BJ (cell line): ENCODE measurements at places on chromosomes 2 and 18.

DNA sequence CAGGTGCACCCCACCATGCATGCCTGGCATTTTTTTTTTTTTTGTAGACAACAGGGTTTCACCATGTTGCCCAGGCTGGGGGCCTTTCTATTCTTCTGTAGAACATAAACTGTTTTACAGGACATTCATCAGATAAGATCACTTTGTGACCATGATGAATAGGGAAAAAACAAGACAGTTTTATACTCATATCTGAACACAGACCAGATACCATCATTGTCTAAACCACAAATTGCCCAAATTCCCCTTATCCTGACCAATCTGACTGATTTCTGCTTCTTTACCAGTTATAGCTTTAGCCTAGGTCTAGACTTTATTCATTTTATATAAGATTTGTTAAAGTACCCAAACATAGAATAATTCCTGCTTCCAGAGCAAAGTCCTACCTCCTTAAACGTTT is 1699.3 kb upstream of the TMEFF2 start:
- DNase-seq, result no peak

DNA sequence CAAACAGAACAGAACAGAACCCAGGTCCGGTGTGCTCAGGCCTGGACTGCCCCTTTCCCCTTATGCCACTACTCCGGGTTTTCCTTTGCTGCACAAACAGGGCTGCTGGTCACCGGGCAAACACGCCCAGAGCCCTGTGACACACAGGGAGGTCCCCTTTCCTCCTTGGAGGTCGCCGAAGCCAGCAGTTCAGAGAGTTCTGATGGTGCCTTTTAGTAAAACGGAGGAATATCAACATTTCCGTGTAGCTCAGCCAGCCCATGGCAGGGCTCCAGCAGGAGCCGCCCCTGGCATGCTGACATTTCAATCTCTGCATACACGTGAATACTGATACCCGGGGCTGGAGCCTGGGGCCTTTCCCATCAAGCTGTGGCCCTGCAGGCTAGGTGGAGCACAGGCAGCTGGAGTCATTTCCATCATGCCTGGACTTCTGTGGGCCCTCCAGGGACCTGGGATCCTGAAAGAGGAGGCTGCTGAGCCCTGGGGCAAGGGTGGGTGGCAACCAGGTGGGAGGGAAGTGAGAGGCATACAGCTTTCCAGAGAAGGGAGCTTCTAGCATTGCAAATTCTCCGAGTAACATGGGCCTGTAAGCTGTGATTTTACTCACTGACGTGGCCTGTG is 91.4 kb upstream of the PXDN start:
- no peak for DNase-seq

- no peak for DNase-seq
Measured at GRCh38 chr18:35570182-35570581, 11.4 kb upstream of the GALNT1 start.

GRCh38 chr18:8603663-8604520 is 5.3 kb upstream of the RAB12 start:
- DNase-seq, result no peak

DNA sequence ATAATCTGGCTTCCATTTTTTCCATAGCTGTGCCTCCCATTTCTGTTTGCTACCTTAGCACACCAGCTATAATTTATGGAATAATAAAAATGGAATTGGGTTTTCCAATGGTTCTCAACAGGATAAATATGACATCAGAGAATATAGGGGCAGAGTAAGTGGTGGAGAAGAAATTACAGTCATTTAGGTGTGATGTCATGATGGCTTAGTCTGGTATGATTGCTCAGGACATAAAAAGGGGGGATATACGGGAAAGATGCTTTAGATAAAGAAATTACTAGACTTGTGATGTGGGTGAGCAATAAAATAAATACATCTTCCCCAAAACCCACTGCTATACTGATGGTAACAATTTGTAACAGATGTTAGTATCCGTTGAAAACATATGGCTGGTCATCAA is 21.6 kb upstream of the KIF5C start:
- DNase-seq, result no peak

DNA sequence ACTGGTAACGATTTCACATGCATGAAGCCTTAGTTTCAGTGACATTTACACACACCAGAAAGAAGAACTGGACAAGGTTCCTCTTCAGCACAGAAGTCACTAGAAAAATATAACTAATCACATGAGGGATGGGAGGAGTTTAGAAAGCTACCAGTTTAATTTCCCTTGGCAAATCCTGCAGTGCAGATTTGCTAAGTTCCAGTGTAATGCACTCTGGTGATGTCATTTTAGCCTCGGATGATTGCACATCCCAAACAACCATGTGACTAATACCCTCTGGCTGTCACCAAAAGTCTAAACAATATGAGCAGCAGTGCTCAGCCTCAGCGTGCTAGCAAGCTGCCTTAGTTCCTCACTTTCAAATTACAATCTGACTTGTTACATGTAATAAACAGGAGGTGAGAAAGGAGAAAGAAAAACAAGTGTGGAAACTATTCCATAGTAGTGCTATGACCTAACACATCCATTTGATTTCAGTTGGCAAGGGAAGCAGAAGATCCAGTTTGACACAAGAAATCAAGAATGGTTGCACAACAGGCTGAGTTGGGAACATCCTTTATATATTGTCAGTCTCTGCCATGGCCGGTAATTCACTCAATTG is 35.3 kb upstream of the PPP1CB start:
- peak; percentile 76 for DNase-seq

- no peak for DNase-seq
Measured at GRCh38 chr2:134927195-134927594, 8.6 kb downstream of the CCNT2 start.

- no peak for DNase-seq
Measured at GRCh38 chr2:201837824-201838431, 31.6 kb downstream of the CDK15 start.

DNA sequence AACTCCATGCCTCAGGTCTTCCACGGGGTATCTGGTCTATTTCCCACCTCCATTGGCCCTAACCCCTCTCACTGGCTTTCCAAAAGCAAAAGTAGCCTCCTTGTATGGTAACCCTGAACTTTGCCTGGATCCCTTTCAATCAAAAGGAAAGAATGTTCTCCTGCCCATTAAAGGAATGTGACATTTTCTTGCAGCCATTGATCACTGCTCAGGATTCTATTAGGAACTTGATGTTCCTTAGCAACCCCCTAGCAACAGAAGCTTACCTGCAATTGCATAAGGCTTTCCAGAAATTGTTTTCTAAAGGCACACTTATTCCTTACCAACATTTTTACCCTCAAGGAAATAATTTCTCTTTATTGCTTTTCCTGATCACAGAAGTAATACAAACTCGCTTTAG is 91.4 kb upstream of the AGAP1 start:
- DNase-seq, result no peak

- no peak for DNase-seq
Measured at GRCh38 chr2:105680357-105680756, 64.4 kb upstream of the NCK2 start.

GRCh38 chr2:235195921-235196320 is 244.1 kb downstream of the SH3BP4 start:
- no peak for DNase-seq

DNA sequence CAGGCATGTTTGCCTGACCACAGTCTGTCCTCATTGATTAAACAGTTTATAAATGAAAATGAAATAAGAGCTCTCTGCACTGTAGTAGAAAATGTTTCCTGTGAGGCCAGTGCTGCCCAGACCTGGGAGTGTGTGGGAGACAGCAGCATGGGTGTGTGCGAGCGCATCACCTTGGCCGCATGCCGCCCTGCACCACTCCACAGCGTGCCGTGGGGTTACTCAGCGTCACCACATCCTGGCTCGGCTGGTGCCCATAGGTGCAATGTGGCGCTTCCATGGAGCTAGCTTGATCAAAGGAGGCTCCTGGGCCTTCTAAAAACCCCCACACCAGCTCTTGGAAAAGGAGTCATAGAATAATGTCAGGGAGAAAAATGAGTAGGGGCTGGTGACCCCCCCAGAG is 76.0 kb upstream of the EPC2 start:
- no peak for DNase-seq

DNA sequence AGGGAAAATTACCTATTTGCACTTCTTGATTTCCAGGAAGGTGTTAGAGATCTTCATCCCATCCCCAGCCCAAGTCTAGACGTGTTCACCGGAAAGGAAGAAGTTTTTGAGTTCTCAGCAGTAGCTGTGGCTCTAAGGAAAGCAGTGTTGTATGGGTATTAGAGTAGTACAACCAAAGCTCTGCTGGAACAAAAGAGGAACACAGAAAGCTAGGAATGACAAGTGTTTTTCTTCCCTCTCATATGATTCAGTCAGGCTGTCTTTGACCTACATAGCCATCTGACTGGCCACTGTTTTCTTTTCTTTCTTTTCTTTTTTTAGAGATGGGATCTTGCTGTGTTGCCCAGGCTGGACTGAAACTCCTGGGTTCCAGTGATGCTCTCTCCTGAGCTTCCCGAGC is 82.7 kb upstream of the SLC39A10 start:
- DNase-seq, result no peak

DNA sequence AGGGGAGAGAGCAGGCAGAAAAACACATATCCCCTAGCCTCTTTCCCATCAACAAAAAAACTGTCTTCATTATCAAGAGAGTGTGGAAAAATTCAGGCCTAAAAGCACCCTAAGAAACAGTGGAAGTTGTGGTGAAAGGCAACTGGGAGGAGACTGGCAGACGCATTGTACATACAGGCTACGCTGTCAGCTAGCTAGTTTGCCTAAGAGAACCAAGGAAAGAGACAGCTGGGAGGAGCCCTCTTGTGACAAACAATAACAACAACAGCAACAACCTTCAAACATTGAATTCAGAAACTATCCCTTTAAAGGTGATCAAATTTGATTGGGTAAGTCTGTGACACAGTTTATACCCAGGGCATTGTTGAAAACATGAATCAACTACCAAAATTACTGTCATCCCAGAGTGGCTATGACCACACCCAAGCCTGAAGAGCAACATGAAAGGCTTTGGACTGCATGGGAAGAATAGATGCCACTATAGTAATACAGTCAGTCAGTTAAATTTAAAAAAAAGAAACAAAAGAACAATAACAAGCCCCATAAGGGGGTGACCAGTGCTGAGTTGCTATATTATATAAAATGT is 88.9 kb upstream of the CRIM1 start:
- no peak for DNase-seq

GRCh38 chr2:118980573-118980972 is 38.6 kb downstream of the MARCO start:
- no peak for DNase-seq

GRCh38 chr2:122745603-122746002 is 990.2 kb downstream of the TSN start:
- DNase-seq, result no peak

DNA sequence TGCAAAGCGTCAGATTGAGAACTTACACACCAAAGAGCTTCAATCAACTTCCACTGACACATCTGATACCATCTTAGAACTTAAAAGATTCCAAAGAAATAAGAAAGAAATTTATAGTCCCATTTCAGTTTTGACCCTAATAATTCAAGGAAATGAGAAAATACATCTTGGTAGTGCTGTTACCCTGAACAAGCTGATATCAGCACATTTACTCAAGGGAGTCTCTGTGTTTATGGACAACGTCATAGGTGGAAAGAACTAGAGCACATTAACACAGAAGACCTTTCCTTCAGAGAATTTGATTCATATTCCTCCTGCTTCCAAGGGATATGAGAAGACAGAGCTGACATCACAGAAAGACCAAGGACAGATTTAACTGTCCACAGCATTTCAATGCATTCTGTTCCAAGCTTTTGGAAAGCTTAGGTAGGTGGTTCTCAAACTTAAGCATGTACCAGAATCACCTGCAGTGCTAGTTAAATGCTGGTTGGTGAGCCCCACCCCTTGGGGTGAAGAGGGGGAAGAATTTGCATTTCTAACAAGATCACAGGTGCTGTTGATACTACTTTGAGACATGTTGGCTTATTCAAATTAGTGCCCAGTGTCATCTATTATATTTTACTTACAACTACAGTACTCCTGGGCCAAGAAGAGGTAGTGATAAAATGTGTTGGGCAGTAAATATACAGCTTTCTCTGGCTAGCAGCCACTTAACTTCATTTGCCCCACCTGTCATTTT is 59.8 kb downstream of the LDAH start:
- no peak for DNase-seq

DNA sequence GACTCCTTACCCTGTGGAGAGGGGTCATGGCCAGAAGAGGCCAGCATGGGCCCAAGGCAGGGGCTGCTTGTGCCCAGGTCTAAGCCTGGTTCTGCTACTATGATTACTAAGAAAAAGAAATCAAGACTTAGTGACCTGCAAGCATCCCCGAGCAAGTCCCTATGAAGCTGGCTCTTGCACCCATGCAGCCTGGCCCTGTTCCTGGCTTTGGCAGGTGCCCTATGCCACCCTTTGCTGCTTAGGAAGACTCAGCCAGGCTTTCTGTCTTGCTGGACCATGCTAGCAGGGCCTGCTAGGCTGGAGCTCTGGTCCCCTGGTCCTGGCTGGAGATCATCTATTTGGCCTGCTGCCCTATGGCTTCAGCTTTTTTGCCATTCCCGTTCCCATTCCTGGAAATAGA is 309.4 kb upstream of the EPAS1 start:
- no peak for DNase-seq

GRCh38 chr18:62784966-62785413 is 69.6 kb downstream of the PHLPP1 start:
- no peak for DNase-seq

- DNase-seq, result no peak
Measured at GRCh38 chr2:173136599-173136998, 61.0 kb downstream of the MAP3K20 start.

DNA sequence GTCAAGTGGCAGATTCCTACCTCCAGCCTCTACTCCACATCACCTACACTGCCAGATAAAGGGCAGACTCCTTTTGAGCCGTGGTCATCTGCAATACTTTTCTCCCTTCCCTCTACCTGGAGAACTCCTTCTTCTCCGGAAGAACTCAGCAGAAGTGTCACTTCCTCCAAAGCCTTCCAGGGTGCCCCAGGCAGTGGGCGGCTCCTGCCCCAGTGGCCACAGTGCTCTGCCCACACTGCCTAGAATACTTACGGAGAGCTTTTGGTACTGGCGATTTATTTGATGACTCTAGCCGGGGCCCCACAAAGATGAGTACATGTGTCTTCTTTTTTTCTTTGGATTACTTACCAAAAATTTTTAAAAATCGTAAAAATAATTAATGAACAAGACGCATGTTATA is 39.7 kb downstream of the FOSL2 start:
- no peak for DNase-seq

- DNase-seq, result no peak
Measured at GRCh38 chr18:10023853-10024570, 110.2 kb downstream of the VAPA start.

DNA sequence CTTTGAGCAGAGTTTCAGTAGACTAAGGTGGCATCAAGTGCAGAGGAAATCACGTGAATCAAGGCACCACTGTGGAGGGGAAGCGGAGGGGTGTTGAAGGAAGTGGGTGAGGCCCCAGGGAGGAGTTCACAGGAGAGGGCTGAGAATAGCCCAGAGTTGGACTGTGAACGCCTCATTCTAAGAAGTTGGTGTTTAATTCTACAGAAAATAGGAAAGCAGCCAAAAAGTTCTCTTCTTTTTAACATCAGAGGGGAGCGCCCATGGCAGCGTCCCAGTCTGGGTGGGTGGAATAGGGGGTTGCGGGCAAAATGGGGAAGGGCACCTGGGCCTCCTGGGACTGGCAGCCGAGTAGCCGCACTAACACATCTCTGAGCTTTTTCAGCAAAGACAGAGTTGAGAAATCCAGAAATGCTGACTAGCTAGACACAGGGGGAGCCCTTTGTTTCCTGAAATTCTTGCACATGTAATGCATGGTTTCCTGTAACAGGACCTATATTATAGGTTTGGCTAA is 97.0 kb downstream of the NEB start:
- no peak for DNase-seq

GRCh38 chr2:7619203-7619970 is 702.2 kb downstream of the RNF144A start:
- no peak for DNase-seq
